ENCODE measurements at places on chromosomes 5 and 9.

GRCh38 chr5:154505567-154505966 lies 27.5 kb upstream of the HAND1 start:
- no peak for DNase-seq

DNA sequence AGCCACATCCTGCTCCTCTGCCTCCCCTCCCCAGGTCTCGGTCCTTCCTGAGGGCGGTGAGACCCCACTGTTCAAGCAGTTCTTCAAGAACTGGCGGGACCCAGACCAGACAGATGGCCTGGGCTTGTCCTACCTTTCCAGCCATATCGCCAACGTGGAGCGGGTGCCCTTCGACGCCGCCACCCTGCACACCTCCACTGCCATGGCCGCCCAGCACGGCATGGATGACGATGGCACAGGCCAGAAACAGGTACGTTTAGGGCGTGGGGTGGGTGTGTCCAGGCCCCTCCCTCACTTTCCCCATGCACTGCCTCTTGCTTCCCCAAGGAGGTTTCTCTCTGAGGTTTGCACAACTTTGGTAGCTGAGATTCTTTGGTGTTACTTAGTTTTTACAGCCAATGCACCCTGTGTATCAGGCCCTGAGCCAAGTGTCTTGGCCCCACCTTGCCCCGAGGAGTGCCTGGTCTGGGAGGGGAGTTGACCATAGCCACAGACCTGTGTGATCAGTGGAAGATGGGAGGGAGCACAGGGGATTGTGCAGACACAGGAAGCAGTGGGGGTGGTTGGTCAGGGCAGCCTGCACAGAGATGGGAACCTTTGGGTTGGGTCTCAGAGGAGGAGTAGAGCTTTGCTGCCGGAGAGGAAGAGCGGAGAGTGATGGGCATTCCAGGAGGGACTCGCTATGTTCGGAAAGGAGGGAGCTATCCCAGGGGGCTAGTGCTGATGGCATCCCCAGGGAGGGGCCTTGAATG lies 50.8 kb downstream of the GSN start:
- no peak for DNase-seq

DNA sequence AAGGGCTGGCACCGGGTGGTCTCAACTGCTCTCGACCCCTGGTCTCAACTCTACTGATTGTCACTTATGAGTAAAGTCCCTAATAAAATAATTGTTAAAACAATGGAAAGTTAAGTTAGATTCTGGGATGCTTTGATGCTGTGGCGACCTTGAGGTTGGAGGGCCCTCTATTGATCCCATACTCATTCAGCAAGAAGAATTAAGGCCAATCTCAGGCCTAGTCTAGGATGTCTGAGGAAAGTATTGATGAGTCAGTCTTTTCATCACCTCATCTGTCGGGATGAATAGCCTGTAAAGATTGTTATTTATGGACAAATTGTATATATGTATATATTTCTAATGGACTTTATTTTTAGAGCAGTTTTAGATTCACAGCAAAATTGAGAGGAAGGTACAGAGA lies 50.8 kb downstream of the WDR36 start:
- DNase-seq: no peak

GRCh38 chr5:159972538-159973362 lies 36.2 kb upstream of the TTC1 start:
- DNase-seq: no peak
